Astrocyte of the hippocampus (primary cell): ENCODE measurements at places on chromosomes 5 and 9.
A peak's percentile ranks its signal among the peaks of the same experiment; 100 is the strongest.

- peak; percentile 91 for DNase-seq
These were observed 281.9 kb downstream of the NSG2 start for GRCh38 chr5:174327317-174327864.

GRCh38 chr5:148687427-148687826 lies 33.1 kb upstream of the HTR4 start:
- no peak for DNase-seq

DNA sequence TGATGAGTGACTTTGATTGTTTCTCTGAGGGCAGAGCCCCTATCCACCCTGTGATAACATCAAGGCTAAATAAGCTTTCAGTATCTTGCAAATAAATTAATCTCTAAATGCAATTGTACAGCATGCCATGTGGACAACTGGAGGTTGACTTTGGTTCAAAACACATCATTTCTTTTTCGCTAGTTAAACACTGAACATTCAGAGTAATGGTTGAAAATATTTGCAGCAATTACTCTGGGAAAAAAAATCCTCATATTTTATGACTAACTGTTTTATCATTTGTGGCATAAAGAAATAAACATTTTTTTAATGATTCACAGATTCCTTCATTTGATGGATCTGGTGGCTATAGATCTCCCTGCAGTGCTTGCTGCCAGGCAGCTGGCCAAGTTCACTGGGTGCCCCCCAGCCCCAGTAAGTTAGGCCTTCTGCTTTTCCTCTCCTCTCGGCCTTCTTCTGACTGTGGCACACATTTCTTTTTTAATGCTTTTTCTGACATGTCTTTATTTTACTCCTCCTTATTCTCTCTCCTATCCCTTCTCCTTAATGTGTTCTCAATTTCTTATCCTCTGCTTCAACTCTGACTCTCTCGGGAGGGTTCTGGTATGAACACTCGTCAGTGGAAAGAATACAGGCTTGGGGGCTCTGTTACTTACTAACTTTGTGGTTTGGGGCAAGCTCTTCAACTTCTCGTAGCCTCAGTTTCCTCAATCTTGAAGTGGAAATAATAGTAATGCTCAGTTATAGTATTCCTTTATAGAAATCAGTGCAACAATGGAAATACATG lies 69.6 kb downstream of the ADAMTSL1 start:
- DNase-seq = peak; percentile 74

DNA sequence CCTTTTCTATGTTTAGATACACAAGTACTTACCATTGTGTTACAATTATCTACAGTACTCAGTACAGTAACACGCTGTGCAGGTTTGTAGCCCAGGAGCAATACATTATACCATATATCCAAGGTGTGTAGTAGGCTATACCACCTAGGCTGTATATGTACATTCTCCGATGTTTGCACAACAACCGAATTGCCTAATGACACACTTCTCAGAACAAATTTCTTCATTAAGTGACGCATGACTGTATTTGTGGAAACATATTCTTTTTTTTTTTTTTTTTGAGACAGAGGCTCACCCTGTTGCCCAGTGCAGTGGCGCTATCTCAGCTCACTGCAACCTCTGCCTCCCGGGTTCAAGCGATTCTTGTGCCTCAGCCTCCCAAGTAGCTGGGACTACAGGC lies 4.0 kb upstream of the RAD23B start:
- no peak for DNase-seq

DNA sequence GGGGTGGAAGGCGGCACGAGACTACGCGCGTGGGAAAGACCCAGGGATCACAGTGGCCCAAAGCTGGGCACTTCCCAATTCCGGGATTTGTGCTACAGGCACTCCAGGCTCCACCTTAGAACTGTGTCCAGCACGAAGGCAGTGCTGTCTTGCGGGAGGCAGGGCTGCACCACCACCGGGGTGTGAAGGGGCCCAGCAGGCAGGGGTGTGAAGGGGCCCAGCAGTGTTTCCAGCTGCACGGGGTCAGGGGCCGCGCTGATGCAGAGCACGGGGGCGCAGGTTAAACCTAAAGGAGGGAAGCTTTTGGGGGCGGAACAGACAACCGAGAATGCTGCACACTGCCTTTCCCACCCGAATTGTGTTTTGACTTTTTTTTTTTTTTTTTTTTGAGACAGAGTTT lies 1.1 kb upstream of the PDCD6 start:
- DNase-seq = no peak

DNA sequence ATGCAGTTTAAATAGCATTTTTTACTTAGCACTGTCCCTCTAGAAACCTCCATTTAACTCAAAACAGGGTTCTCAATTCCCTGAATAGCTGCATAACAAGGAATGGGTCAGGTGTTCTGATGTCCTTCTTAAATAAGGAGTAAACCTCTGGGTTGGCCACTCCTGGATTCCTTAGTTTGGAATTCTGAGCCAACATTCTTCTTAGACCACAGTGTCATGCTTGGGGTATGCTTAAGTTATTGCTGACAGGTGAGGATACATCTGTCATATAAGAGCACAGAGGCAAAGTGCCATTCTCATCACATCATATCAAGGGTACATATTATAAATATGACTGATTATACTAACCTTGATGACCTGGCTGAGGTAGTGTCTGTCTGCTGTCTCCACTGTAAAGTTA lies 179.9 kb upstream of the SEMA6A start:
- DNase-seq = no peak

GRCh38 chr9:20382460-20383071 lies 239.7 kb downstream of the MLLT3 start:
- DNase-seq = peak; percentile 26

- no peak for DNase-seq
These were observed 12.6 kb downstream of the HK3 start for GRCh38 chr5:176886336-176887251.

GRCh38 chr5:151719228-151720000 lies 32.7 kb upstream of the SPARC start:
- no peak for DNase-seq

- DNase-seq = no peak
These were observed 81.5 kb downstream of the HMCN2 start for GRCh38 chr9:130347036-130347435.
